ENCODE measurements at places on chromosomes 5 and 9.
A peak's percentile ranks its signal among the peaks of the same experiment; 100 is the strongest.

GRCh38 chr9:14131356-14132088 lies 182.4 kb downstream of the NFIB start:
- DNase-seq: no peak

DNA sequence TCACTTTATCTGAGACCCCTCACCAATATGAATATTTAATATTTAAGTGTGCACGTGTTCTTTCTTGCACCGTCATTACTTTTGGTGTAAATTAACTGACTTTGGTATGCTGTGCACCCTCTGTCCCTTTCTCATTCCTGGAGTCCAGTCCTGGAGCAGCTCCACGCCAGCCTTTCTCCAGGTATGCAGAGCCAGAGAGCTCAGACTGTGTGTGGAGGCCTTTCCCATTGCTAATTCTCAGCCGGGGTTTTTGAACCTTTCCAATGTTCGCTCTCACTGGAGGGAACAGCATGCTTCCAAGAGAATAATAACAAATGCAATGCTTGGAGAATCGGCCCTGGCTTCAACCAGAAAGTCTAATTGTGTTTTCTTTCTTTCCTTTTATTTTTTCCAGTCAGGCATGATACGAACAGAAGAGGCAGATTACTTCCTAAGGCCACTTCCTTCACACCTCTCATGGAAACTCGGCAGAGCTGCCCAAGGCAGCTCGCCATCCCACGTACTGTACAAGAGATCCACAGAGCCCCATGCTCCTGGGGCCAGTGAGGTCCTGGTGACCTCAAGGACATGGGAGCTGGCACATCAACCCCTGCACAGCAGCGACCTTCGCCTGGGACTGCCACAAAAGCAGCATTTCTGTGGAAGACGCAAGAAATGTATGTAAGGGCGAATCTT lies 41.7 kb downstream of the ADAMTS16 start:
- no peak for DNase-seq

DNA sequence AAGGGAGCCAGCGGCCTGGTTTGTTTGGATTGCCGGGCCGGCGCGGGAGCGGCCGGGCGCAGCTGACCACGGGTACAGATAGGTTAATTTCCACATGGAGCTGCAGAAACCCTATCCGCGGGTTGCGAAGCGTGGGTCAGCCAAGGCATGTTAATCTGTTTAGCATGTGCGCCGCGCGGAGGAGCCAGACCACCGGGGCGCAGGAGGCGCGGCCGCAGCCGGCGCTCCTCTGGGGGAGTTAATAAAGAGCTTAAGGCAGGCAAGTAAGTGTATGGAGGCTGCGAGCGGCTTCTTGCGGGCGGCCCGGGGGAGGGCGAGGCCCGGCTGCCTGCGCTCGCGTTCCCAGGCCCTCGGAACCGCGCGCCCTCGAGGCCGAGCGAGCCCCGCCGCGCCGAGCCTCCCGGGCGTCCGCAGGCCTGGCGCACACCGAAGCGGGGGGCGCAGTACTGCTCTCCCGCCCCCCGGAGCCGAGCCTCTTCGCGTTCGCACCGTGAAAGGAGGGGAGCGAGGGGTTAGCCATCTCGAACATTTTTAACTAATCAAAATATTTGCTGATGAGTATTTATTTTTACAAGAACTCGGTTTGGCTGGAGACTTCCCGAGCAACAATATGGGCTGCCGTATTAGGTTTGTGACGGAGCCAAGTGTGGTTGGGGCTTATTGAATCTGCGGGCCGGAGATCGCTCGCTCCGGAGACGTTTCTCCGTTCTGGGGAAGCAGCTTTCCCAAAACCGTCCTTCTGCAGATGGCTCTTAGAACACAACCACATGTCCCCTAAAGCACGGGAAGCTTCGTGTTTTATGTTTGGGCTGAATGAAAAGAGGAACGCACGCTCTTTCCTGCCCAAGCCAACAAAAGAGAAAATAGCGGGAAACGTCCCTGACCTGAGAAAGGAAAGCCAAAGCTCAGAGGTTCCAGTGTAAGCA lies 28.8 kb downstream of the FOXD1 start:
- no peak for DNase-seq

DNA sequence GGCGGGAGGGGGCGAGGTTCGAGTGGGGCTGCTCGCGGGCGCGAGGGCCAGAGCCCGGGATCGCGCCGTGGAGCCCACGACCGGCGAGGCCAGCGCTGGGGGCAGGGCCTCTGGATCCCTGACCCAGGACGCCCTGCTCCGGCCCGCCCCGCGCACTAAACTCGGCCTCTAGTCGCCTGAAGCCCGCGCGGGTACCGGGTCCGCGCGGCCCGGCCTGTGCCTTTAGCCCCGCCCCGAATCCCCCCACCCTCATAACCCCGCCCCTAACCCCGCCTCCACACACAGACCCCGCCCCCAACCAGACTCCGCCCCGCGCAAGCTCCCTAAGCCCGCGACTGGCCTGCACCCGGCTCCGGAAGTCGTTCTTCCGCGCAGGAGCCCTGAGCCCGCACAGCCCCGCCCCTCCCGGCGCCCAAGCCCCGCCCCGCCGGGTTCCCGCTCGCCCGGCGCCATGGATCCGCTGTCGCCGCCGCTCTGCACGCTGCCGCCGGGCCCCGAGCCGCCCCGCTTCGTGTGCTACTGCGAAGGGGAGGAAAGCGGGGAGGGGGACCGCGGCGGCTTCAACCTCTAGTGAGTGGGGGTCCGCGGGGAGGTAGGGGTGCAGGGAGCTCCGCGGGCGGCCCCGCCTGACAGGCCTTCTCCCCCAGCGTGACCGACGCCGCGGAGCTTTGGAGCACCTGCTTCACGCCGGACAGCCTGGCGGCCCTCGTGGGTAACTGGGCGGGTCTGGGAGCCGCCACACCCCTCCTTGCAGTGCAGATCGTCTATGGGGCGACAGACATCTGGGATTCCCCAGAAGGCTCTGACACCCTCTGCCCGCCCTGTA lies at the start of gene PAXX:
Gene PAXX, plus strand, starts transcription at position 430 of the 826 bp plus-strand sequence. Its CDS starts 22 bp downstream, at position 452.
- peak; percentile 92 for DNase-seq

DNA sequence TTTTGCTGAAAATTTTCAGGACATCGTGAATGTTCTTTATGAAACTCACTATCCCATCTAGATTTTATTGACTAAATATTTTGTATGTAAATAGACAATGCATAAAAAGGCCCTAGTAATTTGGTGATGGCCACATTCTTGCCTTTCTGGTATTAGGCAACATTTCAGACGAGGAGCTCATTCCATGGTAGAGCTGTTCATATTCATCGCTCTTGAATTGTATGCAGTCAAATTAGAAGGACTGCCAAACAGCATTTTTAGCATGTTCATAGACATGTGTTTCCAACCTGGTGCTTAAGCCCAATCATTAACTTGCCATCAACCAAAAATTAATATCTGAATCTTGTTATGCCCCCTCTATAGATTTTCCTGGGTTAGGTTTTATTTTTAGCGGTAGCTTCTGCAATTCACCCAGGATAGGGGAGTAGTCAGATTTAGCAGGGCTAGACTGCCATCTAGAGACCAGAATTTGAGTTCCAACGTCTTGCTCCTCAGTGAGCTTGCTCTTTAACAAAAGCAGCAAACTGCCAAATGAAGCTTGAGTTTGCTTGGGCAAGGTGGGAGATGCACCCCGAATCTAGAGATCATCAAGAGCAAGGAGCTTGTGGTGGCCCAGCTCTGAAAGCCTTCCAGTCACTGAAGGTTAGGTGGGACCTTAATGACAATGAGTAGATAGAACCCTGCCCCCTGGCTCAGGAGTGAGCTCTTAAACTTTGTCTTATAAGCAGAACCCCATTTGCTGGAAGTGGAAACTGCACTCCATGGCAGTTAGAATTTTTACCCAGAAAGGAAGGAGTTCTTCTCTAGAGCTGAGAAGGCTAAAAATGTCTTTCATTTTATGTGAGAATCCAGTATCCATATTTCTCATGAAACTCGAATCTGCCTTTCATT lies 456.2 kb downstream of the RASEF start:
- DNase-seq: no peak

DNA sequence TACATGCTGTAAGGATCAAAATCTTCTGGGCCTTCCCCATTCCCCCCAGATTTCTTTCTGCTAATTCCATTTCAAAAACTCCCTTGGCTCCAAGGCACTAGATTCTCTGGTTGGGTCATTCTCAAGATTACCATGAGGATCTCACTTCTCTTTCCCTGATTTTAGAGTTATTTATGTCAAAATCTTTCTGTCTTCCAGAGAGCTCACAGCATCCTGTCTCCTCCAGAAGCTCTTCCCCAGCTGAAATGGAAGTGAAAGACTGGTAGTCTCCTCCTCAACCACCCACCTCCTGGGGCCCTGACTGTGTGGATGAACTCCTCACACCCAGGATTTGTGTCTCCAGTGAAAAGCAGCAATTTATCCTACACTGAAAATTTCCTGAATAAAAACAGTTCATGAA lies 11.9 kb upstream of the ZNF366 start:
- no peak for DNase-seq

- peak; percentile 31 for DNase-seq
Measured at GRCh38 chr9:137277329-137278041, at the start of gene TOR4A. Gene TOR4A (plus strand): TSS chr9:137277726. CDS start chr9:137278690, 964 bp downstream.

DNA sequence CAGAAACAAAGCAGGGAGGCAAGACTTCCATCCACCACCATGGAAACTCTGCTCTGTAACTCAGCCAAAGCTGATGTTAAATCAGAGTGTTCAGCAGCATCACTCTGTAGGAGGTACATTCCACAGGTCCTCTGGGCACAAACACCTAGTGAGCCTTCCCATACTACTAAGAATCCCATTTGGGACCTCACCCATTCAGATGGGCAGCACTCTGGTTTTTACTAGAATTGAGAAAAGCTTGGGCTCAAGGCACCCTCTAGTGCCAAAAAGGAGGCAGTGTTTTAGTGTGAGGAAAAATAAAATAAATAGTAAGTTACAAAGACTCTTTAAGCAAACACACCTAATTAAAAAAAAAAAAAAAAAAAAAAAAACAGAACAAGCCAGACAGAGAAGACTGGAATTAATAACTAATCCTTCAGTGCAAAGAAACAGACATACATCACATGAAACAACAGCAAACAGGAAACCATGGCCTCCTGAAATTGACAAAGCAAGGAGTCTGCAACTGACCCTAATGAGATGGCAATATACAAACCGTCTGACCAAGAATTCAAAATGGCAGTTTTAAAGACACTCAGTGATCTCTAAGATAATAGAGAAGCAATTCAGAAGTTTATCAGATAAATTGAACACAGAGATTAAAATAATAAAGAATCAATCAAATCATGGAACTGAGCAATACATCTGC lies 159.5 kb downstream of the GNA14 start:
- no peak for DNase-seq

DNA sequence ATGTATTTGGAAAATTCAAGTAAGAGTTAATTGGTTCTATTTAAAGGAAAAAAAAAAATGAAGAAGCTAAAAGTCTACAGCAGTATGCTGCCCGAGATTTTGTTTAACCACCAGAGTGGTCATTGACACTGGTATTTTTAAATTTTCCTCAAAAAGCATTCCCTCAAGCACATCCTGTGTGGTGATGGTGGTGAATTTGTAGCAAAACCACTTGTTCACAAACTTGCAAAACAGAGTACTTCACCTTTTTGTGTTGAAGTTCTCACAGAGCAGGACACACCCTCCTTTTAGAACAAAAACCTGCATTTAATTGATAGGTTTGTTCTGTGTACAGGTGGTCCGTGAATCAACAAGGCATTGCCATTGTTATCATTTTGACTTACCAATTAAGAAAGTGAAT lies 374.2 kb downstream of the EFNA5 start:
- DNase-seq: peak; percentile 7

DNA sequence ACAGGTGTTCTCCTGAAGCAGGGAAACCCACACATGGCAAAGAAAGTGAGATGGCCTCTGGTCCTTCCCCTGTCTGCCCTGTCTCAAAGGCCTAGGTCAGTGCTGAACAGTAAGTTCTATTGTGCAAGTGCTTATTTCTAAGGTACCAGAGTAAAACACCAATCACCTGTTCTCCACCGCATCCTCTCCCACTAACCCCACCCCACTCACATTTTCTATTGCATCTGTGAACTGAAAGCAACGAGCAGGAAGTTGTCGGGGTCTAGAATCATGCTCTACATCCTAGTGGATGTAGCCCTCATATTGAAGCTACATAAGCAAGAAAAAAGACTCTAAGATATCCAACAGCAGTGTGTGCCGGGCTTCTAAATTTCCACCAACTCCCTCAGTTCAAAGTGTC lies 265.9 kb downstream of the ENC1 start:
- DNase-seq: no peak

DNA sequence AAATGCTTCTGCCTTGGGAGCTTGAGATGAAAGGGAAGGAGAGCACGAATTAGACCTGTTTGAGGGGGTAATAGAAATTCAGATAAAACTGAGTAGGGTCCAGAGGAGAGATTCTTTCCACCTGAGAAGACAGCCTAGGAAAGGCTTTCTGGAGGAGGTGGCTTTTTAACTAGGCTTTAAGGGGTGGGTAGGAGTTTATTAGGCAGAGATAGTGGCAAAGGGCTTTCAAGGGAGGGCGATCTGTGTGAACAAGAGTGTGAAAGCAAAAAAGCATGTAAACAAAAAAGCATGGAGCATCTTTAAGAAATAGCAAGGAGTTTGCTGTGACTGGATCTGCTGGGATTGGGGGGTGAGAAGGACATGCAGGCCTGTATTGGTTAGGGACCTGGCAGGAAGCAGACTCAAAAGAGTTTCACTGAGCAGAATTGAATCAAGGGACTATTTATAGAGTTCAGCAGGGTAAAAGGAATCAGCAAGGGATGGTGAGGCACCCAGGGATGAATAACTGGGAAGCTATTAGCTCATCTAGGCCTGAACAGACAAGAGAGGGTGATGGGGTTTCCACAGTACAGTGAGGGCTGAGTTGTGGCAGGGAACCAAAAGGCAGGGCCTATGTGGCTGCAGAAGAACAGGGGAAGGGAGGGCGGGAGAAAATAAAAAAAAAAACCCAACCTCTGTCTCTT lies 18.8 kb downstream of the SLC1A1 start:
- DNase-seq: no peak

DNA sequence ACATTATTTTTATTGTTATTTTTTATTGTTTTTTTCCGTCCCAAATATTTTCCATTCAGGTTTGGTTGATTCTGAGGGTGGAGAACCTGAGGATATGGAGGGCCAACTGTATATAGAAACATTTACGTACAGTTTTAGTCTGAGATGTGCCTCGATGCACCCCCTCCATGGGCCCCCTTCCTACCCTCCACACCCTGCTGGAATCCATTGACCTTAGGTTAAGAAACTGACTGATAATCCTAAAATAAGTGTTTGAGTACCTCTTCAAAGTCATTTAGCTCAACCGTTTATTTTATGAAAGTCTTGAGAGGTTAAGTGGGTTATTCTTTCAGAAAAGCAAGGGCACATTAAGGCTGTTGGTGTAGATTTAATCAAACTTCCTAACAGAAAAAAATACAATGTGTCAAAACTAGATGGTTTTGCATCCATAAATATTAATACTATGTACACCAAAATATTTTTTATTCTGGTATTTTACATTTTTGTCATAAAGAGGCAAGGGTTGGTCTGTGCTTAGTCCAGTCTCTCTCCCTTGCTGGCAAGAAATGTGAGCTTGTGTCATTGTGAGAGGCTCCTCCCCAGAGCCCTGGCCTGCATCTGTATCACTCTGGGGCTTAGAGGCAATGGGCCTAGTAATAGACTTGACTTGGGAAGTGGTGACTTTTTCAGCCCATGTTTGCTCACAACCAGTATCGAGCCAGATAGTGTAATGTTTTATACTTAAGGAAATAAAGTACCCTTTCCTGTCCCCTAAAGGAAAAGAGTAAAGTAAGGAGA lies 15.7 kb downstream of the MTRR start:
- no peak for DNase-seq

- DNase-seq: no peak
Measured at GRCh38 chr5:173746047-173746646, 129.7 kb upstream of the BOD1 start.
